ENCODE measurements at places on chromosomes 12 and 14.

DNA sequence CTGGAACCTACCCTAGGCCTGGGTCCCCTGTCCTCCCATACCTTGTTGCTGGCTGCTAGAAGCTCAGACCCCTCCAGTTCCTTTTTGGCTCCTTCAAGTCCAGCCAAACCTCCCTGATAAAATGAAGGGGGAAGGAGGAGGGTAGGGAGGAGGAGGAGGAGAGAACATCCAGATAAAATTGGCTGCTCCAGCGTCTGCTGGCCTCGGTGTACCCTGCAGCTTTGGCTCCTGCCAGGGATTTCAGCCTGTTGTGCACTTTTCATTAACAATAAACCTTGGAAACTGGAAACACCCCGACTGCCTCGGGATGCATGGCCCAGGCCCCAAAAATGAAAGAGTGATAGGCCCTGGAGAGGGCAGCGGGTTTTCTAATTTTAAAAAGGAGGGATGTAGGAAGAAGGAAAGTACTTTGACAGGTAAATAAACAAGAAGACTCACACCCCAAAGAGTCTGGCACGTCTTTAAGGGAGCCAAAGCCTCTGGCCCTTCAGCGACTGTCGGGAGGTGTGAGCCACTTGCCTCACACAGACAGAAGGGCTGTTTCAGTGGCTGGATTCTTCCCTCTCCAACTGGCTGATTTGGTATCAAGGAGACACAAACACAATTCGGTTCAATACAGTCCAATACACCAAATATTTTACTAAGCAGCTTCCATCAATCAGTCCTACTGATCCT lies 49.8 kb downstream of the NUAK1 start:
- H3K27me3 ChIP-seq, result no peaks in the 10 kb centered on the region
- no peaks in the 10 kb centered on the region for H3K36me3 ChIP-seq
- peaks cover 9% of the 10 kb centered on the region for H3K4me1 ChIP-seq
- no peak for DNase-seq

- H3K36me3 ChIP-seq, result no peaks in the 10 kb centered on the region
- no peaks in the 10 kb centered on the region for H3K4me1 ChIP-seq
- no peak overlapping the region for H3K27ac ChIP-seq
Observed at GRCh38 chr12:19191089-19191488, 61.6 kb downstream of the PLEKHA5 start.

DNA sequence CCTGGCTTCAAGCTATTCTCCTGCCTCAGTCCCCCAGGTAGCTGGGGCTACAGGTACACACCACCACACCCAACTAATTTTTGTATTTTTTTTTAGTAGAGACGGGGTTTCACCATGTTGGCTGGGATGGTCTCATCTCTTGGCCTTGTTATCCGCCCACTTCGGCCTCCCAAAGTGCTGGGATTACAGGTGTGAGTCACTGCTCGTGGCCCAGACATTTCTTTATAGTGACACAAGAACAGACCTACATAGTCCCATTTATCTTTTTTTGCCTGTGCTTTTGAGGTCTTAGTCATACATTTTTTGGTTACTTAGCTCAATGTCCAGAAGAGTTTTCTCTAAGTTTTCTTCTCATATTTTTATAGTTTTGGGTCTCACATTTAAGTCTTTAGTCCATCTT lies 247.4 kb downstream of the SYT10 start:
- H3K27ac ChIP-seq, result no peak overlapping the region
- no peaks in the 10 kb centered on the region for H3K36me3 ChIP-seq
- H3K4me3 ChIP-seq, result no peak overlapping the region
- no peak for DNase-seq
- H3K4me1 ChIP-seq, result no peaks in the 10 kb centered on the region

DNA sequence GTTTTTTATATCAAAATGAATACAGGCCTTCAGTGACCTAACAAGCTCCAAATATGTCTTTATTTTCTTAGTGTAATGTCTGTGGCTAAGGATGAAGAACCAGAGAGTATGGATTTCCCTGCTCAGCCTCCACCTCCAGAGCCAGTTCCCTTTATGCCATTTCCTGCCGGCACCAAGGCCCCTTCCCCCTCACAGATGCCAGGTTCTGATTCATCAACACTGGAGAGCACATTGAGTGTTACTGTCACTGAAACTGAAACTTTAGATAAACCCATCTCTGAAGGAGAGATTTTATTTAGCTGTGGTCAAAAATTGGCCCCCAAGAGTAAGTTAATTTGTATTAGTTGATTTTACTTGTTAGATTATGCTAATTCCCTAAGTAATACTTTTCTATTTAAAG lies 61.0 kb downstream of the KIAA0586 start:
- H3K27me3 ChIP-seq, result no peaks in the 10 kb centered on the region
- no peak overlapping the region for H3K27ac ChIP-seq
- no peaks in the 10 kb centered on the region for H3K4me1 ChIP-seq
- DNase-seq, result no peak
- H3K36me3 ChIP-seq, result peaks cover 6% of the 10 kb centered on the region

DNA sequence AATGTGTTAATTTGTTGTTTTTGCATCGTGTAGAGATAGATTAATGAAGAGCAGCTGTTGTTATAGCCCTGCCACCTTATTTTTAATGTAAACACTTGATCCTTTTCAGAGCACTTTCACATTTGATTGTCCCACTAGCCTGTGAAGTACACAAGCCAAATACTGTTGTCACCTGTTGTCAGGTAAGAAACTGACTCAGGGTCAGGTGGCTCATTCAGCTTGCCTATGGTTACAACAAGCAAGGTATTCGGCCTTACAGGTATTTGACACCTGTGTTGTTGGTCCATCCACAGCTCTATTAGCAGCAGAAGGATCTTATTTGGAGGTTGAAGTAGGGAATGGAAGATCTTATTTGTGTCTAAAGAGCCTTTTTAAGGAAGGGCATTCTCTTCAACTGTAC lies 108.9 kb downstream of the GPR135 start:
- no peak for DNase-seq
- H3K36me3 ChIP-seq, result no peaks in the 10 kb centered on the region
- no peak overlapping the region for H3K27ac ChIP-seq
- no peak overlapping the region for H3K4me3 ChIP-seq

DNA sequence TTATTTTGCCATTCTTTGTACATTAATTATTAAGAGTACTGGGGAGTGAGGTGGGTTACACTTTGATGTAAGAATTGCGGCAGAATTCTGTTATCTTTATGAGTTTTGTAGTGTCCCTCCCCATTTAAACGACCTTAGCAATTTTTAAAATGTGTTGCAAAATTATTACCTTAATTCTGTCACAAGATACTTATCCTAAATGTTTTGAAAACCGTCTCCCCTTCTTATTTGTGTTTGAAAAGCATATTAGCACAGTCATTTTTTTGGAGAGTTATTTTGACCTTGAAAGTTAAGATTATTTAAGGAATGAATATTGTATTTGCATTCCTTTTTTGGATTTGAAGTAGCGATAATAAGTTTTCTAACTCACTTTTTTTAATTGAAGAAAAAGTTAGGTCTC lies 2.2 kb downstream of the ARHGAP5 start:
- no peak overlapping the region for H3K4me3 ChIP-seq
- H3K4me1 ChIP-seq, result peaks cover 68% of the 10 kb centered on the region
- no peak for DNase-seq
- H3K27ac ChIP-seq, result peak overlapping the region; percentile 94
- no peaks in the 10 kb centered on the region for H3K36me3 ChIP-seq

DNA sequence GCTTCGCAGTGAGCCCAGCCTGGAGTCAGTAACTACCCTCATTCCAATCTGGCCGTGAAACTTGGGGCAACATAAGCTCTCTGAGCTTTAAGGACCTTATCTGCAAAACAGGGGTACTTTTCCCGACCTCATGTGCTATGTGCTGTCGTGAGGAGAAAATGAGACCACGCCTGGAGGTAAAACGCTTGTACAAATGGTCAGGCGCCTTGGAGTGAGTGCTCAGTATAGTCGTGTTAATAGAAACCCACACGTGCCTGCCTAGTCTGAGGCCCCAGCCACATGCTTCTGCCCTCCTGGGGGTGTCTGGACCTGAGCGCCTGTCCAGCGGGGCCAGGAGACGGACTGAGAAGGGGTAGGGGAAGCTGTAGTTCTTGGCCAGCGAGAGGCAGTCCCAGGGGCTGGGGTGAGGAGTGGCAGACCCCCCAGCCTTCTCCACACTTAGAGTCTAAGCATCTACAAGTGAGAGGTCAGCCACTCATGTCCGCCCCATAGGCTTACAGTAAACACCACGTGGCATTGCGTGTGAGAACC lies 4.9 kb downstream of the AQP5 start:
- H3K36me3 ChIP-seq, result no peaks in the 10 kb centered on the region
- DNase-seq, result no peak
- no peak overlapping the region for H3K27ac ChIP-seq
- H3K4me1 ChIP-seq, result peaks cover 31% of the 10 kb centered on the region

DNA sequence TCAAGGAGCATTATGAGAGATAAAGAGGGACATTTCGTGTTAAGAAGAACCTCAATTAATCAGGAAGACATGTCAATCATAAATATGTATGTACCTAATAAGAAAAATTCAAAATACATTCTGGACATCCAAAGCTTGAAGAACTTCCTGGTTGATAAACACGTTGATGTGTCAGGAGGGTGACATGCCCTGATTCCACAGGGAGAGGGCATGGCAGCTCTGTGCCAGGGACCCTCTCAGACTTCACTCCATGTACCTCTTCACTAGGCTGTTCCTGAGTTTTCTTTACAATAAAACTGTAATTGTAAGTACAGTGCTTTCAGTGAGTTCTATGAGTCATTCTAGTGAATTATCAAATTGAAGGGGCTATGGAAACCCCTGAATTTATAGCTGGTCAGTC lies 163.5 kb downstream of the CFAP54 start:
- peaks cover 28% of the 10 kb centered on the region for H3K27me3 ChIP-seq
- DNase-seq, result no peak
- no peaks in the 10 kb centered on the region for H3K36me3 ChIP-seq
- no peak overlapping the region for H3K4me3 ChIP-seq

- no peak for DNase-seq
- H3K36me3 ChIP-seq, result peaks cover 17% of the 10 kb centered on the region
- no peaks in the 10 kb centered on the region for H3K27me3 ChIP-seq
- no peak overlapping the region for H3K4me3 ChIP-seq
- no peak overlapping the region for H3K27ac ChIP-seq
Observed at GRCh38 chr12:104130760-104131159, 7.2 kb downstream of the NFYB start.

- H3K27ac ChIP-seq, result no peak overlapping the region
- no peaks in the 10 kb centered on the region for H3K36me3 ChIP-seq
- H3K4me1 ChIP-seq, result no peaks in the 10 kb centered on the region
- H3K4me3 ChIP-seq, result no peak overlapping the region
- no peaks in the 10 kb centered on the region for H3K27me3 ChIP-seq
Observed at GRCh38 chr12:101927036-101927435, 49.7 kb downstream of the DRAM1 start.

GRCh38 chr14:23104591-23105347 lies at the start of gene CIROP:
TSS of gene CIROP (minus strand) at chr14:23104989. CDS start at chr14:23104920, 69 bp downstream.
- no peak within 1 kb of the TSS for H3K4me3 ChIP-seq
- H3K4me1 ChIP-seq, result no peaks in the 10 kb centered on the region
- no peaks in the 10 kb centered on the region for H3K36me3 ChIP-seq
- no peak for DNase-seq
- H3K27ac ChIP-seq, result no peak within 1 kb of the TSS

DNA sequence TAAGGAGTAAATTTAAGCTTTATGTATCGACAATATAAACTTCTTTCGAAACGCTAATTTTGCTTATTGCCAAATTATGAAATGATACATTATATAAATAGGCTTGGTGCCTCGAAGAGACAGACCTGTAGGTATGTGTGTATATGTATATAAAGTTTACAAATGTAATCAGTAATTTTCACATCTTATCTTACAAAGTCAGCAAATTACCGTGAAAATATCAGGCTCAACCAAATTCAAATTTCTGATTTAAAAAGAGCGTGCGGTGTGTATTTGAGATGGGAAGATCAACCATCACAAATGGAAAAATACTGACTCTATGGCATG lies 605 bp downstream of the ZCRB1 start:
- no peak for DNase-seq
- H3K4me3 ChIP-seq, result peak overlapping the region; percentile 92
- no peaks in the 10 kb centered on the region for H3K27me3 ChIP-seq
- peaks cover 16% of the 10 kb centered on the region for H3K4me1 ChIP-seq
- H3K36me3 ChIP-seq, result peaks cover 6% of the 10 kb centered on the region

- H3K4me1 ChIP-seq, result no peaks in the 10 kb centered on the region
- H3K36me3 ChIP-seq, result no peaks in the 10 kb centered on the region
- H3K27me3 ChIP-seq, result peaks cover 83% of the 10 kb centered on the region
Observed at GRCh38 chr12:113990250-113991223, 24.4 kb upstream of the RBM19 start.

DNA sequence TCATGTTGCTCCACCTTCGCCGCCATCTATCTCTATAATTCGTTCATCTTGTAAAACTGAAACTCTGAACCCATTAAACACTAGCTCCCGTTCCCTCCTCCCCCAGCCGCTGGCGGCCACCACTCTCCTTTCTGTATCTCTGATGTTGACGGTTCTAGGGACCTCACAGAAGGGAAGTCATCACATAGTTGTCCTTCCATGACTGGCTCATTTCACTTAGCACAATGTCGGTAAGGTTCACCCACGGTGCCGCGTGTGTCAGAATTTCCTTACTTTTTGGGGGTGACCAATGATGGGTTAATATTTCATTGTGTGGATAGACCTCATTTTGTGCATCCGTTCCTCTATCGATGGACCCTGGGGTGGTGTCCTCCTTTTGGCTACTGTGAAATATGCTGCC lies 2.0 kb upstream of the CACNA2D4 start:
- no peak overlapping the region for H3K4me3 ChIP-seq
- H3K4me1 ChIP-seq, result no peaks in the 10 kb centered on the region
- no peaks in the 10 kb centered on the region for H3K36me3 ChIP-seq
- no peak for DNase-seq
- no peaks in the 10 kb centered on the region for H3K27me3 ChIP-seq

DNA sequence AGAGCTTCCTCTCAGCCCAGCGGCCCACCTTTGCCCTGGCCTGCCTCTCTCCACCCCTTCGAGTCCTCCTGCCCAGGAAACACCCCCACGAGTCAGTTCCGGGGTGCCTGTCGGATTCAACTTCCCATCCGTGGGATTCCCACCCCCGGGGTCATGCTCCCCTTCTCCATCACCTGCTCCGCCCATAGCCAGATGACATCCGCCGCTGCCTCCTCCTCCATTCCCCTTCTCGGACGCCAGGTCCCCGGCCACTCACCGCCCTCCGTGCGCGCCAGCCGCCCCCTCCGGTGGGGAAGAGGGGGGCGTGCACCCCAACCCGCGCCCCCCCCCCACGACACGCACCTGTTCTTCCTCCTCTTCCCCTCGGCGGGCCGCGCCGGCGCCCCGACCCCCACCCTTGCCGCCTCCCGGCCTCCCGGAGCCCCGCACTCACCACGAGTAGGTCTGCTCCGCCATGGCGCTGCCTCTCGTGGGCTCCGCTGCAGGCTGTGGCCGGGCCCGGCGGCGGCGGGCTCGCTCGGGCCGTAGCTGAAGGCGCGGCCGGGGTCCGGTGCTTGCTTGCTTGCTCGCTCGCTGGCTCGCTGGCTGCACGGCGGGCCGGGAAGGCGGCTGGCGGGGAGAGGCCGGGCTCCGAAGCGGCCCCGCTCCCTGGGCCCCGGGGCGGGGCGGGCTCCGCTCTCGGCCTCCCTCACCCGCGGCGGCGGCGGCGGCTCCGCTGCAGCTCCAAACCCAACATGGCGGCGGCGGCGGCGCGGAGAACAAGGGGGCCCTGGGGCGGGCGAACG lies 554 bp downstream of the SPPL3 start:
- no peaks in the 10 kb centered on the region for H3K27me3 ChIP-seq
- DNase-seq, result no peak
- H3K36me3 ChIP-seq, result no peaks in the 10 kb centered on the region
- peak overlapping the region; percentile 87 for H3K4me3 ChIP-seq
- peaks cover 10% of the 10 kb centered on the region for H3K4me1 ChIP-seq
